Central memory CD4-positive, alpha-beta T cell (primary cell): ENCODE measurements at places on chromosomes 5 and 9.

- no peak for DNase-seq
Observed at GRCh38 chr5:67303356-67303755, 106.8 kb upstream of the CD180 start.

GRCh38 chr5:91151947-91152346, 231.2 kb downstream of the ARRDC3 start:
- DNase-seq: no peak

GRCh38 chr9:133707763-133708245, 30.3 kb downstream of the SARDH start:
- DNase-seq: no peak

DNA sequence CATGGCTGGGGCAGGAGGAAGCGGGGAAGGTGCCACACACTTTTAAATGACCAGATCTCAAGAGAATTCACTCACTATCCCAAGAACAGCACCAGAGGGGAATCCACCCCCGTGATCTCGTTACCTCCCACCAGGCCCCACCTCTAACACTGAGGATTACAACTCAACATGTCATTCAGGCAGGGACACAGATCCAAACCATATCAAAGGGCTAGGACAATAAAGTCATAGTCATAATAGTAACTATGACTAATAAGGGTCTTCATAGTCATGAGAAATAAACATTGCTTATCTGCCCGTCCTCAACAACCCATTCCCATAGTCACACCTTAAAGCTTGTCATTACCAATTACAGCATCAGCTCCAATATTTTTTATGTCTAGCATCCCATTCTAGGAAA, 65.3 kb upstream of the SMC2 start:
- no peak for DNase-seq

- no peak for DNase-seq
Observed at GRCh38 chr9:127503379-127503921, 52.1 kb downstream of the LRSAM1 start.

- DNase-seq: no peak
Observed at GRCh38 chr5:112637343-112637742, 100.3 kb upstream of the APC start.

DNA sequence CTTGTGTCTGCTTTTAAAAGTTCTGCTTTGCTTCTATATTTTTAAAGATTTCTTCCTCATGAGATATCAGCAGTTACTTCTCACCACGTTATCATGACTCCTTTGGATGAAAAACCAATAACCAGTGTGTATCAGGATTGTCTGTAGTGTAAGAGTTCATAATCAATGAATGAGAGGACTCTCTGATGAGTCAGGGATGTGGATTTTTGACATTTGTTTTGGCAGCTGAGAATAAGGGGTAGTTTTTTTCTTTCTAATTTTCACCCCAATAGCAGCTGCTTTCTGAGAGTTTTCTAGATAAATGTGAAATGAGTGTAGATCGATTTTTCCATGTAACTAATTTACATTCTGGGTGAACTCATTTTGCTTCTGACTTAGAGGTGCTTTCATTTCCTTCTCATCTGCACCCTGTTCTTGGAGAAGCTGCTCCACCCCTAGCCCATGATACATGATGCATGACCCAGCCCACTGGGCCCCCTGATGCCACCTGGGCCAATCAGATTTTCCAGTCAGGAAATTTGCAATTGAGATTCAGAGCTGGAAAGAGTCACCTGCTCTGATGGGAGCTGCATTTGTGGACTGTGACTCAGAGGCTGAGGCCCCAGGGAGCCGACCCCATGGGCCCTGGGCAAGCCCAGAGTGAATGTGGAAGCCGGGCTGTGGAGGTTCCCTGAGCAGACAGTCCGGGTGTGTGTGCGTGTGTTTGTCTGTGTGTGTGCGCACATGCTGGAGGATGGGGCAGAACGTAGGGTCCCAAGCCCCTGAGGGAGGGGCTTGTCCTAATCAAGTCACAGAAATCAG, 159.3 kb downstream of the RGS3 start:
- DNase-seq: no peak

- DNase-seq: no peak
Observed at GRCh38 chr5:172695232-172696054, 54.4 kb downstream of the NEURL1B start.
